Stimulated activated CD4-positive, alpha-beta T cell treated with anti-CD3 and anti-CD28 coated beads, Interleukin-12 subunit alpha, Interleukin-12 subunit beta, amount 100 ng/mL, for 24 hours (primary cell): ENCODE measurements at places on chromosomes 4 and X.
A peak's percentile ranks its signal among the peaks of the same experiment; 100 is the strongest.

- DNase-seq: no peak
These were observed 1.4 kb downstream of the DDIT4L start for GRCh38 chr4:100188829-100189228.

GRCh38 chr4:83732114-83732635, 196.3 kb downstream of the GPAT3 start:
- DNase-seq: no peak

GRCh38 chr4:8167815-8168214, 9.2 kb upstream of the ABLIM2 start:
- no peak for DNase-seq

- DNase-seq: no peak
These were observed 32.8 kb downstream of the TSC22D3 start for GRCh38 chrX:107742700-107743191.

DNA sequence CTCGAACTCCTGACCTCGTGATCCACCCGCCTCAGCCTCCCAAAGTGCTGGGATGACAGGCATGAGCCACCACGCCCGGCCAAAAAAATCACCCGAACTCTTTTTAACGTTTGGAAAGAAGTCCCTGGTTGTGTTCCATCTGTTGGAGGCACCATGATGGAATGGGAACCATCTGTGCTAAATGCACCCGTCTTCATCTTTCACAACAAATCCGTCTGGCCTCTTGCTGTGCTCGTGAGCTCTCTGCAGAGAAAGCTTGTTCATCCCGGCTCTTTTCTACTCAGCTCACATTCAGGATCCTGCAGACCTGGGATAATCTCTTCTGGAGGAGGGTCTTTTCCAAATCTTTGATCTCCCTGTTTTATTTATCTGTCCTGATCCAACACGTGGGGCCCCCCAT, 188.8 kb downstream of the CRLF2 start:
- no peak for DNase-seq

DNA sequence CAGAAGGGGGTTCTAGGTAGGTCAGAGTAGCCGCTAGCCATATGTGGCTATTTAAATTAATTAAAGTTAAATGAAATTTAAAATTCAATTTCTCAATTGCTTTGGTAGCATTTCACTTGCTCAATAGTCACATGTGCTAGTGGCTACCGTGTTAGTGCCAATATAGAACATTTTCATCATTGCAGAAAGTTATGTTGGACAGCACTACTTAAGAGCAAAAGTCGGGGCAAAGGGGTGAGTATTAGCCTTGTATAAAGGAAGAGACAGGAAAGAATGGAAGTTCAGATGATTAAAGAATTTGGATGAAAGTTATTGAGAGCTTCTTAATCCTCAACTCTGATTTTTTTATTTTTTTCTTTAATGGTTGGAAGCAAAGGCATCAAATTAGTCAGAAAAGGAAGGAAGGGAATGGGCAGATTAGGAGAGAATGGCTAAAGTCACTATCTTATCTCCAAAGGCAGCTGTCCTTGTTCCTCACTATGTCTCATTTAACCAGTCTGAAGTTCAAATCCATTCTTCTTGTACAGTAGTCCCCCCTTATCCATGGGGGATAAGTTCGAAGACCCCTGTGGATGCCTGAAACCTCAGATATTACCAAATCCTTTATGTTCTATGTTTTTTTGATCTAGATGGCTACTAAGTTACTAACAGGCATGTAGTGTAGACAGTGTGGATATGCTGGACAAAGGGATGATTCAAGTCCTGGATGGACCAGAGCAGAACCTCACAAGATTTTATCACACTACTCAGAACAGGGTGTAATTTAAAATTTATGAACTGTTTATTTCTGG, 22.9 kb downstream of the OCIAD1 start:
- no peak for DNase-seq

DNA sequence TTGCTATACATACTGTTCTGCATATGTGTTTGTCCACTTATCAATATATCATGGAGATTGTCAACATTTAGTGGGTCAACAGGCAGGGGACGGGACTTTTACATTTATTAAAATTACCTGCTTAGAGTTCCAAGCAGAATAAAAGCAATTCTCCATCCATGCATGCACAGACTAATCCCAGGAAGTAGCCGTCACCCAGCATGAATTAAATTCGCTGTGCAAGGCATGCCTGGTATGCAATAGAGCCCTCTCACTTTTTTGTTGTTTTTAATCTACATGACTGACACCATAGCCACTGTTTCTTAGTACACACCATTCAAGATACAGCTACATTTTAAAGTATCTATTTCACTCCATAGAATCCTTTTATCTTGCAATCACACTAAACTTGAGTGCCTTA, 108.9 kb downstream of the USP46 start:
- no peak for DNase-seq

- no peak for DNase-seq
These were observed 114.7 kb upstream of the INTU start for GRCh38 chr4:127518046-127518445.

GRCh38 chrX:38206542-38206941, 14.1 kb downstream of the SRPX start:
- DNase-seq: no peak

GRCh38 chr4:139558235-139559088, 2.4 kb upstream of the SETD7 start:
- DNase-seq: no peak

- DNase-seq: peak; percentile 8
These were observed at the start of gene STK32B for GRCh38 chr4:5051278-5052203. TSS of gene STK32B (plus strand) at chr4:5051480.

- DNase-seq: no peak
These were observed 264.8 kb upstream of the LDB2 start for GRCh38 chr4:17163156-17163771.

DNA sequence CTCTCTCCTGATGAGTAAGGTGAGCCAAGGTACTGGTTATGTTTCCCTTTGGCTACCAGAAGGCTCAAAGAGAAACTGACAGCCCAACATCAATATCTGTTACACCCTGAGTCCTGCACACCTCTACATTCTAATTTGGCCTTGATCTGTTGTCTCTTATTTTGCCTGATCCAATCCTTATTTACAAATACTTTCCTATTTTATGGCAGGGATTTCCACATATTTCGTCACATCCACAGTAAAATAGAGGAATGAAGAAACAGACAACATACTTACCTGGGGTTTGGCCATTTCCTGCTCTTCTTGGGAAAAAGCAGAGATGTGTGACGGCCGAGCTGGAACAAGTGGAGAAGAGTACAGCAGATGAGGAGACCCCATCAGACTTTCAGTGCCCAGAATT, 1.5 kb downstream of the ZNF182 start:
- no peak for DNase-seq

GRCh38 chr4:25771672-25772071, 91.1 kb downstream of the SEL1L3 start:
- no peak for DNase-seq

DNA sequence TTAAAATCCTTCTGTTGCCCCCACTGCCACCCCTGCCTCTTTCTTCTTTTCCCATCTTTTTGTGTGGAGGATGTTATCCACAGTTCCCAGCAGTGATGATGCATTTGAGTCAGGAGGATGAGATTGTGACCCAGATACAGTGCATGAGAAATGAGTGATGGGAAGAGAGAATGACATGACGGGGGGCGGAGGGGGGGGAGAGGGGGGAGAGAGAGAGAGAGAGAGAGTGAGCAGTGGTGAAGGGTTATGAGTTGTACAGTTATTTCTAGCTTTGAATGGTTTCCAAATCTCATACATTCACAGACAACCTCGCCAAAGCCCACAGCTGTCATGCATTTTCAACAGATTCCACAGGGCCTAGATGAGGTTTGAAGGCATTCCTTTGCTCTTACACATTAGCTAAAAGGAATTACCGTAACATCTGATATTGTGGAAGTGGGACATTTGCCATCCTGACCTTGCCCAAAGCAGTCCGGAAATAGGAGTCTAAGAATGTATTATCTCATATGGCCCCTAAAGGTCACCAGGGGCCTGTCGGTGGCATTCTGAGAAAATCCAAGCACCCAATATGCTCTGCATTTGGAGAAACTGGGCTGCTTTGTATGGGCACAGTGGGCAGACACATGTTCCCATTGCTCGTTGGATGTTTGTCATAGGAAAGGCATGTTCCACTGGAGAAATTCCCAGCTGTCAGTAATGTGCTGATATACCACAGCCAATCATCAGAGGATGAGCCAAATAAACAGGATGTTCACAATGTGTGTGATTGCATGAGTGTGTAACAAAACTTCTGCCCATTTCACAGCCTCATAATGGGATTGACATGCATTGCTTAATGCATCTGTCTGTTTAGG, 435.8 kb downstream of the SPRY1 start:
- DNase-seq: no peak

DNA sequence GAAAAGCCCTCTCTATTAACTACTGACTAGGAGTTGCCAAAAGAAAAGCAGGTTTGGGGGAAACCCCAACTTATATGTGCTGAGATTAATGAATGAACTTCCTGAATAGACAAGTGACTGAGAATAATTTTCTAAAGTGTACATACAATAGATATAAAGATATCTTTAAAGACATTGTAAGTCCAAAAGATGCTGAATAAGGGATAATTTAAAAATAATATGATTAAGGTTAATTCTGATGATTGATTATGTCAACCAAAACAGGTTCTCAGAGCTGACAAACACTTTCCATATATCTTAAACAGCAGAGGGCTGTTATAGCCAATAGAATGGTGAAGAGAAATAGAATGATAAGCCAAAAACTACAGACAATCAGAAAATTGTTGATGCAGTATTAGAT, 28.6 kb downstream of the AGA start:
- DNase-seq: no peak

DNA sequence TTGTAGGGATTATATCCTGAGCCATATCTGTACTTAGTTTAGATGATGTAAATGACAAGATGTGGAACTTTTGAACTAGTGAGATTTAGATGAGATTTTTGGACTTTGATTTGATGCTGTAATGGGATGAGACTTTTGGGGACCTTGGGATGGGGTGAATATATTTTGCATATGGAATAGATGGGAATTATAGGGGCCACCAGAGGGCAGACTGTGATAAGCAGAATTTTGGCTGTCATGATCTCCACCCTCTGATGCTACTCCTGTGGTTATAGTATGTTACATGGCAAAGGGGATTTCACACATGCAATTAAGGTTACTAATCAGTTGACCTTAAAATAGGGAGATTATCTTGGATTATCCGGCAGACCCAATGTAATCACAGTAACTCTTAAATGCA, 214.0 kb upstream of the NHS start:
- DNase-seq: no peak
